Thyroid gland (tissue), 4 donors: ENCODE measurements at places on chromosomes 5 and 9. TPM values are rescaled to one million over a fixed set of nuclear protein-coding genes. Genes with fewer than 3 reads are reported as not detected.
A peak's percentile ranks its signal among the peaks of the same experiment; 100 is the strongest.

DNA sequence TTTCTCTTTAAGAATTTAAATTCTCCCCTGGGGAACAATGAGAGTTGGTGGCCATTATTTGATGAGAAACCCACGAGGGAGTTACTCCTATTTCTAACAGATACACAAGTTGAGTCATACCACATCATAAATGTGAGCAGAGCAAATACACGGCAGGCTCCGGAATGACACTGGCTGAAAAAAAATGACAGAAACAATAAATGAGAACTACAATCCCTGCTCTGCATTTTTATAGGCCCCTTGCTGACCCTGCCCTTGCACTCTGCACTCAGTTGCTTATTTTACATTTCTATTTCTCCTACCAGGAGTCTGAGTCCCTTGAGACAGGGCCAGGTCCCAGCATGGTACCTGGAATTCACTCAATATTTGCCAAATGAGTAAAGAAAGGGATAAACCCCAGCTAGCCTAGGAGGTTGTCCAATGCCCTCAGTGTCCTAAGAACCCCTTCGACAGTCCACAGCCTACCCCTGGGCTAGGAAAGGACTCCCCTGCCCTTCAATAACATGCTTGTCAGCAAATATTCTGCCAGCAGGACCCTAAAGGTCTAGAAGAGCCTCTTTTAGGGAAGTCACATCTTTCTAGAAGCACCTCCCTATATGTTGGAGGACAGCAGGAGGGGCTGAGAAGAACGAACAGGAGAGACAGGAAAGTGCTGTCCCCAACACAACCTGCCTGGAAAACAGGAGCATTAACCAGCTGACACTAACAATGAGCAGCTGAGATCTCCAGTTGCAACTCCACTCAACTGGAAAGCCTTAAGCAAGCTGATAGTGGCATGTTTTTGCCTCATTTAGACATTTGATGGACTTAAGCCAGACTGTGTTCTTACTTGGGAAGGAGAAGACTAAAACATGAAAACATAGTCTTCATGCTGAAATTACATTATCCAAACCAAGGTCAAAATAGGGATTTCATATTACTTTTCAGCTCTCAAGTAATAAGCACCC lies 191.2 kb downstream of the ACTL7B start:
- peak; percentile 41 for DNase-seq
- H3K36me3 ChIP-seq, result no peaks in the 10 kb centered on the region
- H3K4me1 ChIP-seq, result peaks cover 21% of the 10 kb centered on the region
- H3K27ac ChIP-seq, result peak overlapping the region; percentile 37

GRCh38 chr5:93092349-93093105 lies 488.5 kb downstream of the NR2F1-AS1 start:
- H3K4me3 ChIP-seq, result no peak overlapping the region
- no peaks in the 10 kb centered on the region for H3K4me1 ChIP-seq
- no peak for DNase-seq
- no peaks in the 10 kb centered on the region for H3K27me3 ChIP-seq

DNA sequence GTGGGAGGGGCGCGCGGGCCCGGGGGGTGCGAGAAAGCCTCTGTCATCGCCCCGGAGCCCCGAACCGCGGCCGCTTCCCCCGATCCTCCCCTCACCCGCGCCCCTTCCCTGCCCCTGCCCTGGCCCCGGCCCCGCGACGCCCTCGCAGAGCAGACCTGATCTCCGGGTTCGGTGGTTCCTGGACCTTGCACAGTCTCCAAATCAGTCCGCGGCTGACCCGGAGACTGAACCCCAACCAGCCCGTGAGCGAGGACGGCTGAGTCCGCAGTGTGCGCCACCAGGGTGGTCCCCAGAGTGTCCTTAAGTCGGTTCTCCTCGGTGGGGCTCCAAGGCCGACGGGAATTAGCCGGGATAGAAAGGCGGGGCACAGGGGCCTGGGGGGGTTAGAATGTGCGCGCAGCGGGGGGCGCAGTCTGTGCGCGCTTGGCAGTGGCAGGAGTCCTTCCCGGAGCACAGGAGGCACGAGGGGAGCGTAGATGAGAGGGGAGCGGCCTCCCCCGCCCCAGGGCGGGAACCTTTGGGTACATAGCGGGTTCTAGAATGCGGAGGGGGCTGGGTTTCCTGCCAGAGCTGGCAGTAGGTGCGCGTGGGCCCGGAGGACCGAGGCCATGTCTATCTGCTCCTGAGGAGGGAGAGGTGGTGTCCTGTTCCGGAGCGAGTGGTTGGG lies 779 bp downstream of the PKN3 start:
- DNase-seq, result peak; percentile 42
- no peaks in the 10 kb centered on the region for H3K36me3 ChIP-seq
- H3K27me3 ChIP-seq, result no peaks in the 10 kb centered on the region
- peak overlapping the region; percentile 79 for H3K4me3 ChIP-seq

The GABBR2 gene
- 13.4 TPM for total RNA-seq

The WDR38 gene
- not detected for total RNA-seq

DNA sequence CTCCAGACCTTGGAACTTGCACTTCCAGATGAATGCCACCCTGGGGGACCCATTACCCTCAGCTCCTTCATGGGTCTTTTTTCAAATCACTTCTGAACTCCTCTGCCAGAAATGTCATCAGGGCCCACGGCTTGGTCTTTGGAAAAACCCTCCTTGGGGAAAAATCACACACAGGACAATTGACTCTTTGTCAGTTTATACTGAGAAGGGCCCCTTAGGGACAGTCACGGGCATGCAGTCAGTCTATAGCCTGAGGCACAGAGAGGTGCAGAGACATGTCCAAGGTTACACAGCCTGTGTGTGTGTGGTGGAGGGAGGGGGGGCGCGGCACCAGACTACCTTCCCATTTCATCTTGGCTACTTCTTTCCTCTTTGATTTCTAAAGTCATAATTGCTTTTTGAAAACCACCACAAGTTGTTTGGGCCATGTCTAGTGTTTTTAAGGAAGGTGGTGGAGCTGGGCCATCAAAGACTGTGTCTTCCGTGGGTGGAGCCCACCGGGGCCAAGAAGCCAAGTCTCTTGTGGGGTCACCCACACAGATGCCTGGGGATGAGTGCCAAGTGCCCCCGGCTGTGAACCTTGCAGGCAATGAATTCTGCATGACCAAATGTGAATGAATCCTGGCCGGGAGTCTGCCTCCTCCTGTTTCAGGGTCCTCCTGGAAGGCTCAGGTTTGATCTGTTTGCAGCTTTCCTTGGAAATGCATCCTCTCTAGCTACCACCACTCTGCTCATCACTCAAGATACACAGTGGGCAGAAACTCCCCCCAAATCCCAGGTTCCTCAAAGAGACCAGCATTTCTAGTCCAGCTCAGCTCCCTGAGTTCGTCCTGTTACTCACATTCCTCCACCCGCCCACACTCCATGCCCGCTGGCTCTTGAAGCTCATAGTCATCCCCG lies 200.1 kb upstream of the TBC1D2 start:
- no peaks in the 10 kb centered on the region for H3K36me3 ChIP-seq
- H3K27me3 ChIP-seq, result no peaks in the 10 kb centered on the region
- peak; percentile 69 for DNase-seq
- no peak overlapping the region for H3K27ac ChIP-seq
- no peaks in the 10 kb centered on the region for H3K4me1 ChIP-seq

GRCh38 chr5:173863359-173863758 lies 24.8 kb upstream of the CPEB4 start:
- DNase-seq, result no peak
- peaks cover 16% of the 10 kb centered on the region for H3K4me1 ChIP-seq
- no peak overlapping the region for H3K27ac ChIP-seq
- H3K36me3 ChIP-seq, result no peaks in the 10 kb centered on the region
- no peaks in the 10 kb centered on the region for H3K27me3 ChIP-seq
- H3K4me3 ChIP-seq, result no peak overlapping the region
